ENCODE measurements at places on chromosomes 11 and 22.
A peak's percentile ranks its signal among the peaks of the same experiment; 100 is the strongest.

DNA sequence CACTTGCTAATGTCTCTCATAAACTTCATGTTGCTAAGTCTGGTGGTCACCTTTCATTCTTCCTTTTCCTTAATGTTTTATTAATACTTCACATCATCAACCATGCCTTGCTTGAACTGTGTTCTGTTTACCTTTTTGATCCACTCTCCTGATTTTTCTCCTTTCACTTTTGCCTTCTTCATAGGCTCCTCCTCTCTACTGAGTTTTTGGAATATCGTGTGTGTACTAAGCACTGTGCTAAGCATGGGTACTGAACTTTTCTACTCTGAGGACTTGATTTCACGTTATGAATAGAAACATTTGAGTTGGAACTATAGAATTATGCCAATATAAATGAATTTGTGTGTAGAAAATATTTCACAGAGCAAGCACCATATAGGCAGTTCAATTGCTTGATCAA is 90.6 kb downstream of the ATM start:
- DNase-seq = no peak

DNA sequence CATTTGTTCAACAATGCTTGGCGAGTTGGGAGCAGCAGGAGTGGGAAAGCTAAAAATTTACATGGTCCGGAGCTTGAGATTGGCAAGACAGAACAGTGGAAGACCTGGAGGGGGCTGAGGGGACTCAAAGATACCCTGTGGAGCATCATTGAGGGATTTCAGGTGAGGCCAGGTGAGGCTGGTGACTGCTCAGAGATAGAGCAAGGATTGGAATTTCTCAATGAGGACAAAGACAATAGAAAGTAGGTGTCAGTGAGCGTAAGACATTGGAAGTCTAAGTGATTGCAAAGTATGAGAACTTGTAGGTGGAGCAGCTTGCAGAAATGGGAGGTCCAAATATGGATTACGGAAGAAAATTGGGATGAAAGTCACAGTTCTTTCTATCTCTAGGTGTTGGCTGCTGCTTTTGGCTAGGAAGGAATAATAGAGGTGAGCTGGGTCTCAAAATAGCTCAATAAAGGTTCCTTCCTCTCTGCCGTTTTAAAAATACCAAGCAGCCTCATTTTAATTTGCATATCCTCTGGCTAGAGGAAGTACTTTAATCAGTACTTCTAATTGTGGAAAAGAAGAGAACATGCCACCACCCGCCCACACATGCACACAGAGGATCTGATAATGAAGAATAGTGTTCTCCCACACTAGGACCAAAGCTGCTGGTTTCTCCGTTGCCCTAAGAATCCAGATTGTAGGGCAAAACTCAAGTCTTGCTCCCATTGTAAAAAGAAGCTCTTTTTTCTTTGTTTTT is 41.8 kb upstream of the SORL1-AS1 start:
- DNase-seq = no peak

DNA sequence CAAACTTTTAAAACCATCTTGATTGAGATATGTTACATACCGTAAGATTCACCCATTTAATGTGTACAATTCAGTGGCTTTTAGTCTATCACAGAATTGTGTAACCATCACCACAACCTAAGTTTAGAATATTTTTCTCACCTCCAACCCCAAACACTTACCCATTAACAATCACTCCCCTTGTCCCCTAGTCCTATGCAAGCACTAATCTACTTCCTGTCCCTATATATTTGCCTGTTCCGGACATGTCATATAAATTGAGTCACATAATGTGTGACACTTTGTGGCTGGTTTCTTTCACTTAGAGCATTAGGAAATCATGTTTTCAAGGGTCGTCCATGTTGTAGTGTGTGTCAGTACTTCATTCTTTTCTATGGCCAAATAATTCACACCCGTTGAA is 38.8 kb downstream of the RASSF10 start:
- no peak for DNase-seq

- no peak for DNase-seq
Measured at GRCh38 chr11:62464655-62465054, 45.8 kb downstream of the SCGB1A1 start.

- no peak for DNase-seq
Measured at GRCh38 chr22:36395055-36395849, 7.5 kb upstream of the MYH9 start.

- DNase-seq = no peak
Measured at GRCh38 chr11:44506375-44507016, 59.0 kb upstream of the CD82 start.

DNA sequence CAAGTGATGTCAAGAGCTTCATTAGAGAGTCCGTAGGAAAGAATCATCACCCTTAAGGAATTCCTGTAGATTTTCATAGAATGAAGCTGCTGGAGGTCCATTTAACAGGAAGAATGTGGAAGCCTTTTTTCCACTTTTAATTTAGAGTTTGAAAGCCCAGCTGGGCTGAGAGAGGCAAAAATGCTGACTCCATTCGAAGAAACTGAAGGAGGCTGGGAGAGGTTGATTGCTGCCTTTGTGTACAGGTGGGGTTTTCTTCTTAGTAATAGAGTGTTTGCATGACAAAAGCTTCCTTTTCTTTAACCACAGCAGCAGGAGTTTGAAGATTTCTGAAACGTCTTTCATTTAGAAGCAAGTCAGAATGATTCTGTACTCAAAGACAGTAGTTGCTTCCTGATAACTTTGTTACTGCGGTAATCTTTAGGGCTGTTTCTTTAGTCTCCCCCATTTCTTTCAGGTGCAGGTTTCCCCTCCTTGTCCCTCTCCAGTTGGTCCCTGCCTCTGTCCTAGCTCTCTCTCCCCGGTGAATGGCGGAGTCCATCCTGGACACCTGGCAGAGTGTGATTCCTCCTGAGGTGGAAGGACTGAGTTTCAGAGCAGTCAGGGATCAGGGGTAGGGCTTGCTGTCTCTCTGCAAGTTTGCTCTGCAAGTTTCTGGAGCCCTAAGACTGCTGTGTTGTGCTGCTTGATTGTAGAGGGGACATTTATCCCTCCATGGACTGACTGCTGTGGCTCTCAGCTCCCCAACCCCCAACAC is 166.2 kb downstream of the LDLRAD3 start:
- no peak for DNase-seq

DNA sequence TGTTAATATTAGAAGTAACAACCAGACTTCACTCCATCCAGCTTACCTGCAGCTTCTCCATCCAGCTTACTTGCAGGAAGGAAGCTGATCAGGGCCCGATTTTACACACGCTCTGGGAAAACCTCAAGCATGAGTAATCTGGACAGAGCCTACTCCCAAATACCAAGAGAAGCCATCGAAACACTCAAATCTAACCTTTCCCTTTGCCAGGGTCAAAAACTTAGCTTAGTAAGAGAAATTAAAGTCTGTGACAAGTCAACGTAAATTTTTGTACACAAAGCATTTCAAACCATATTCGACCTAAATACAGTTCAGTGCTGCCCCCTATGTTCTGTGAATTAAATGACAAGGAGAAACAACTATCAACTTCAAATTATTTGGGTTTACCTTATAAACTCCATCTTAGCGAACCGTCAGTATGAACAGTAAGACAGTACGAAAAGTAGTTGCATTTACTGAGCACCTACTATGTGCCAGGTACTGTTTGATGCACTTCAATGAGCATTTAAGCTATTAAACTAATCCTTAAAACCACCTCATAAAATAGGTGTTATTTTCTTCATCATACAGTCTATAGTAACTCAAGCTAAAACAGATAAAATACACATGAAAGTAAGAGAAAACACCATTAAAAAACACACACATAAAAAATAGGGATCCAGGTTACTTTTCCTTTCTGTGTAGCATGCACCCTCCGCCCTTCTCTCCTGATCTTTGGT is 36.9 kb downstream of the ARFGAP3 start:
- no peak for DNase-seq

GRCh38 chr22:19497245-19497644 is 17.5 kb downstream of the CDC45 start:
- peak; percentile 21 for DNase-seq

- peak; percentile 64 for DNase-seq
Measured at GRCh38 chr22:20418211-20418788, 19.3 kb downstream of the SCARF2 start.

GRCh38 chr11:95086836-95087570 is 2.6 kb upstream of the ENDOD1 start:
- no peak for DNase-seq

DNA sequence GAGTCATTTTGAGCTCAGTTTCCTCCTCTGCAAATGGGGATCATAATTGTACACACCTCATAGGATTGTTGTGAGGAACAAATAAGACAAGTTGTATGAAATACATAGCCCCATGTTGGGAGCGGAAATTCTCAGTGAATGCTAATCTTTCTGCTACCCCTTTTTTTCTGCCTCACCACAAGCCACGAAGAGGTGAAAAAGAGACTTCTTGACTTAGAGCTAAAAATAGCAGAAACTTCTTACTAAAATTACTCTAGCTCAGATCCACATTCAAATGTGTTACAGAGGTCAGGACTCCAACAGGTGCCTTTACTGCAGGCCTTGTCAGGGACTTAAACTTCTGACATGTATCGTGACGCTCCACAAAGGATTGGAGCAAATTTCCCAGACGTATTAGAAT is 128.5 kb downstream of the MIAT start:
- no peak for DNase-seq

All from NCI-H446 (cell line).